Breast epithelium (tissue), 4 donors: ENCODE measurements at places on chromosomes 1 and 21. TPM values are rescaled to one million over a fixed set of nuclear protein-coding genes. Genes with fewer than 3 reads are reported as not detected.

The SYNC gene
- 9.8 TPM for total RNA-seq

The FCRLA gene
- not detected for total RNA-seq

DNA sequence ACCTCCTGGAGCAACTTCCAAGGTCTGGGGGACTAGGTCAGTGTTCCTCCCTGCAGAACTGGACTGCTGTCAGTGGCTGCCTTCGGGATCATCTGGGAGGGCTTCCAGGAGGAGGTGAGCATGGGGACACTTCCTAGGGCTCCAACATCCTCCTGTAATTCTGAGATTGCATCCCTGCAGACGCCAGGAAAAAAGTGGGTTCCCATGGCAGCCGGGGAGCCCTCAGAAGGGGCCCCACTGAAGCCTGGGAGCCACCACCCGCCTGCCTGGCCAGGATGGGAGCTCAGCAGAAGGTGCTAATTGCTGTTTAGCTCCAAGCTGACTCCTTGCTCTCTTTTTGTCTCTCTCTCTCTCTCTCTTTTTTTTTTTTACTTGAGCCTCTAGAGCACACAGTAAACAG is 16.1 kb upstream of the ARF1 start:
- DNase-seq, result no peak

DNA sequence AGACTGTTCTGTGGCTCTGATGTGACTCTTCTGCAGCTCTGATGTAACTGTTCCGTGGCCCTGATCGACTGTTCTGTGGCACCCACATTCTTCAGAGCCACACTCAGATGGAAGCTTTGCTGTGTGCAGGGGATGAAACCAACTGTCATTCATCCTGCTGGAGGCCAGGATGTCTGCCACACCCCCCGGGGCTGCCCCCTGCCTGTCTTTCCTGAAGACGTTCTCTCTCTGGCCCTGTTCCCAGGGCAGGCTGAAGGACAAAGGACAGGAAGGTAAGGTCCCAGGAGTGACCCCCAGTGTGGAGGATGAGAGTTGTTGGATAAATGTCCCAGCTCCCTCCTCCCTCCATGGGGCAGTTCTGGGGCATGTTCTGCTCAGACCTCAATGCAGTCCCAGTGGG is 29.4 kb upstream of the UMODL1 start:
- no peak for DNase-seq

DNA sequence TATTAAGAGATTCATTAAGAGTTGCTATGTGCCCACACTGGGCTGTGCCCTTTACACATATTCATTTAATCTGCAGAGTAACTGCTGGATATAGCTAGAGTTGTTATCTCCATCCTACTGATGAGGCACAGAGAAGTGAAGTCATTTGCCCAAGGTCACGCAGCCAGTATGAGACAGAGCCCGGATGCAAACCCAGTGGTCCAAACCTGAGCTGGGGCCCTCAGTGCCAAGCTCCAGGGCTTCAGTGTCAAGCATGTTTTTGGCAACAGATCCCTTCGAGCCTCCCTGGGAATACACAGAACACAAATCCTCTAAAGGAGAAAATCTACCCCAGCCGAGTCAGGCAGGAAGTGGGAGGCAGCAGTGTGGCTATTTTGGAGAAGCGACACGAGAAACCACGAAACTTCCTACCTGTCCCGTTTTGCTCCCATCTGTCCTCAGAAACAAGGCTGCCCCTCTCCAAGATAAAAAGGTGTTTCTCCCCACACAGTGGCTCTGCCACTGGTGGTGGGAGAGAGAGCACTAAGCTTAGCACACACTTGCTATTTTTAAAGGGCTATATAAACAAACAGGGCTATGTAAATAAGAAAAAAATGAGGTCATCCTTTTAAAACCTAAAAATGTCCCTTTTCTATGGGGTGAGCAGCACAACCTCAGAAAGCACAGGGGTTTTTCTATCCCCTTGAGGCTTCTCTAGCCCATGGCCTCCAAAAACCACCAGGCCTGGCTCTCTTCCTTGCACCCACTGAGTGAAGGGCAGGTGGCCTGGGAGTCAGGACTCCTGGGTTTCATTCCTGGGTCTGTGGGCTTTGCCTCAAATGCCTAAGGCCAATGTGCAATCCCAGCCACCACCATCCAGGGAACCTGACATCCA is 138.6 kb upstream of the EDN2 start:
- DNase-seq, result no peak

The VANGL2 gene
- total RNA-seq, result 5.6 TPM

- DNase-seq, result no peak
Measured at GRCh38 chr1:111236379-111236778, 8.9 kb downstream of the CHI3L2 start.

GRCh38 chr1:235366286-235366685 is 941 bp upstream of the TBCE start:
- DNase-seq, result no peak

The RBM15 gene
- total RNA-seq, result 33.4 TPM

DNA sequence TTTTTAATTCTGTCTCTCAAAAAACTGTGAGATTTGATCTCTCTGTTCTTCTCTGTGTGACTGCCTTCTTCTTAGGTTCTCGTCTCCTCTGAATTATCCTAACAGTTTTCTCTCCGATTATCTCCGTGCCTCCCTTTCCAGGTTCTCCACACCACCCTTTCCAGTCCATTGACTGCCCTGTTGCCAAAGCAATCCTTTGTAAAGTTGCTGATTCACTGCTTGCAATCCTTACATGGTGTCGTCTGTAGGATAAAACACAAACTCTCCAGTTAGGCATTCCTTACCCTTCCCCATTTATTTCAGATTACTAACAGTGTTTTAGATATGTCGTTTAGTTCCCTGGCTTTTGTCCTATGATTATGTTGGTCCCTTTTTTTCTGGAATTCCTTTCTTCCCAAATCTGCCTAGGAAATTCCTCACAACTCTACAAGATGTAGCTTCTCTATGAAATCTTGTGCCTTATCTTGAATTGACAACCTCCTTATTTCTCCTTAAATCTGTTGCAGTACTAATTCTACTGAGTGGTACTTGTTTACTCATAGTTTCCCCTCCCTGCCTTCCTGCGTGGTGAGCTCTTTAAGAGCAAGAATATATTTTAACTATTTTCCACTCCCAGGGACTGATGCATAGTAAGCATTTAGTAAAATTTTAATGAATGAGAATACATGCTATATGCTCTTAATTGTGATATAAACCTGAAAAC is 22.3 kb downstream of the RCOR3 start:
- no peak for DNase-seq

GRCh38 chr1:8025061-8025670 is 943 bp downstream of the ERRFI1 start:
- no peak for DNase-seq

The SPRR4 gene
- not detected for total RNA-seq

- DNase-seq, result no peak
Measured at GRCh38 chr1:26560403-26560780, 30.8 kb downstream of the RPS6KA1 start.

DNA sequence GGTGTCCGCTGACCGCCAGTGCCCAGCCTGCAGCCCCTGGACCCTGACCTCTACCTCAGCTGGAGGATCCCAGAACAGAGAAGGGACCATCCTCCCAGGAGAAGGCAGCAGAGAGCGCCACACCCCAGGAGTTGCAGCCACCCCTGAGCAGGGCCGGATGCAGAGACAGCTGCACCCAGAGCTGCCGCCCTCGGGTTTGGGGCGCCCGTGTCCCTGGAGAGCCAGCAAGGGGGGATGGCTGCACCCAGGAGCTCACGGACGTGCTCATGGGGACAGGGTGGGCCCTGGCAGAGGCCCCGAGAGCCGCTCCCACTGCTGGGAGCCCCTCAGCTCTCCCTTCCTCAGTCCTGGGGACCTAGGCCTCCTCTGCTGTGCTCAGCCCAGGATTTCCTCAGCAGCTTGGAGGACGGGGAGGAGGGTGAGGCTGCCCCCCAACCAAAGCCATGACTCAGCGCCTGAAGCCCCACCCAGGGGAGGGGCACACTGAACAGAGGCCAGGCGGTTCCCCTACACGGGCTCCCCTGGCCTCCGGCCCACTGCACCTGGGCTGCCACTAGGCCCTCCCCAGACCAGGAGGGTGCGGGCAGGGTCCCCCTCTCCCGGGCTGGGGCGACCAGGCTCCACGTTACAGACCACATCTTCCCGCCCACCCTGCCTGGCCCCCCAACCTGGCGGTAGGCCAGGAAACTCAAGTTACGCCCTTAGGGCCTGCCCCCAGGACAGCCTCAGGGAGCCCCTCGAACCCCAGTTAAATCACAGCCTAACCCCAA is 2.2 kb downstream of the ACAP3 start:
- no peak for DNase-seq

DNA sequence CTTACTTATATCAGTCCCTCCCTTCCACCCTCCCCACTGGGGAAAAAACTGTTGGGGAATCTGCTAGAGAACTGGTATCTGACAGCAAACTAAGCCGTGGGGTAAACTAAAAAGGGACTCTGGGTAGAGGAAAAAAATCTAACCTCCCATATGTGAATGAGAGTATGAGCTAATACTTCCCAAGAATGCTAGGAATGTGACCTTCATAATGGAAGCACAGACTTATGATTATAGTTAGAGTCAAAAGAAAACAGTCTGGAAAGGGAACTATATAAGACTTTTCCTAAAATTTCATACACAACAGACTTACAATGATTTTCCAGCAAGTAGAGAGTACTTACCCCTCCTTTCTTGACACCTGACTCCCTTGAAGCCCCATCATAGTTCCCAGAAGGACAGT is 23.0 kb upstream of the RBBP5 start:
- DNase-seq, result no peak

DNA sequence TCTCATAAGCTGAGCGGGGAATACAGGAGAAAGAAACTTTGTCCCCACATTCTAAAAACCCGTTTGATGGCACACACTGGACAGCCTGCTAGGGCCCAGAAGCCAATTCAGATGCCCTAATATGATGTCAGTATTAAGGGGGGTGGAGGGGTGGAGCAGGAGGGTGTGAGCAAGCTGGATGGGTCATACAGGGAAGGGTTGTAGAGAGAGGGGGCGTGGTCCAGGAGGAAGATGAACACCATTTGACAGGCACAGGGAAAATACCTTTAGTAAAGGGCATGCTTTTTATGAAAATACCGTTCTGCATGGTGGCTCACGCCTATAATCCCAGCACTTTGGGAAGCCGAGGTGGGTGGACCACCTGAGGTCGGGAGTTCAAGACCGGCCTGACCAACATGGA is 6.0 kb downstream of the TARS2 start:
- DNase-seq, result no peak

DNA sequence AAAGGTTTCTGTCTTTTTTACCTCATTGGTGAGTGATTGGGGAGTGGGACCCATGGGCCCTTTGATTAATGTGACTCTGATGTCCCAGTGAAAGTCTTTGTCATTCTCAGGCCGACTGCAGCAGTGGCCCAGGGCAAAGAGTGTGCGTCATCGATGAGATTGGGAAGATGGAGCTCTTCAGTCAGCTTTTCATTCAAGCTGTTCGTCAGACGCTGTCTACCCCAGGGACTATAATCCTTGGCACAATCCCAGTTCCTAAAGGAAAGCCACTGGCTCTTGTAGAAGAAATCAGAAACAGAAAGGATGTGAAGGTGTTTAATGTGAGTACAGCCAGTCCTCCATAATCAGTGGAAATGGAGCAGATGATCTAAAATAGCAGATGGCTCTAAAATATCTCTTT is 19.4 kb downstream of the NTPCR start:
- DNase-seq, result no peak

DNA sequence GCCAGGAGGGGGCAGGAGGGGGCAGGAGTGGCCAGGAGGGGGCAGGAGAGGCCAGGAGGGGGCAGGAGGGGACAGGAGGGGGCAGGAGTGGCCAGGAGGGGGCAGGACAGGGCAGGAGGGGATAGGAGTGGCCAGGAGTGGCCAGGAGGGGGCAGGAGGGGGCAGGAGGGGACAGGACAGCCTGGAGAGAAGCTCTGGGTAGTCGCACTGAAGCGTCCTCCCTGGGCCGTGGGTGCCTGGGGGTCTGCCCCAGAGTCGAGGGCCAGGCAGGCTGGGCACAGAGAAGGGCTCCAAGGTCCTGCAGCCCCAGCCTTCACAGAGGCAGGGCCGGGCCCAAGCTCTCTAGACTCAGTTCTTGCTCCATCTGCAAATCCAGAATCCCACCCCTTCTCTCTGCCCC is 22.9 kb downstream of the MEGF6 start:
- no peak for DNase-seq
